ENCODE measurements at places on chromosomes 6 and 20.

DNA sequence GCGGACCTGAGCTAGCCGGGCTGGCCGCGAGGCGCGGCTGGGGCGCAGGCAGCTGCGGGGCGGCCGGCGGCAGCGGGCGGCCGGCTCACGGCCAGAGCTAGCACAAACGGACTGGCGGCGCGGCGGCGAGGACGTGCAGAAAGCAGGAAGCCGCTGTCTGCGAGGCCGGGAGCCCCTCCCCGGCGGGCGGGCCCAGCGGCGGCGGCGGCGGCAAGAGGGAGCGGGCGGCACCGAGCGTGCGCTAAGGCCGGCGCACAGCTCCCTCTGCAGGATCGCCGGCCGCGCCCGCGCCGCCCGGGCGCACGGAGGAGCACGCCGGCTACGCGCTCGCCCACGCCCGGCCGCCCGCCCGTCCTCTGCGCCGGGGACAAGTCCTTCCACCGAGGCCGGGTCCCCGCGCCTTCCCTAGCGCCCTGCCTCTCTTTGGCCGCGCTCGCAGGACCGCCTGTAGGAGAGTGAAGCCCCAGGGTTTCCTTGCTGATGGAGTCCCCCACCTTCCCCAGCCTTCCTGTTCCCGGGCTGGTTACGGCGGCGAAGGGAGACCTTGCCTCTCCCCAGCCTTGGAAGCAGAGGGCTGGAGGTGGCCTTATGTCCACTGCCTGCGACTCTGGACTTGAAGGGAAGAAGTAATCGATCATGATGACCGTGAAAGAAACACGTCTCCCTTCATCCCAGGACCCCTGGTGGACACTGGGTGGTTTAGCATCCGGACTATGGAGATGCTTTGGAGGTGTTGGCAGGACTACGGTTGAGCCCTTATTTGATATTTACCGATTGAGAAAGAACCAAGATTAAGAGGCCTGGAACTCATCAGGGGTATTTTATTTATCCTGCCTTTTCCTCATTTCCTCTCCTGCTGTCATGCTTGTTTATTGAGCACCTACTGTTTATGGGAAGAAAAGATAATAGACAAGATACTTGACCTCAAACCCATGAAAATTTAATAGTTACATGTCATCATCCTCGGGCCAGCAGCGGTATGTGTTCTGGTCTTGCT is at the start of gene PREP:
Gene PREP, minus strand, starts transcription at position 144 of the 997 bp plus-strand sequence. CDS start 191 bp downstream, outside the sequence.
- peak; percentile 95 for DNase-seq

GRCh38 chr6:43052842-43053544 is 658 bp downstream of the CUL7 start:
- DNase-seq: peak; percentile 64

- DNase-seq: no peak
Measured at GRCh38 chr20:62111148-62111547, 11.1 kb upstream of the LSM14B start.

GRCh38 chr6:28839443-28840120 is 84.2 kb downstream of the TRIM27 start:
- DNase-seq: no peak

GRCh38 chr20:42678895-42679294 is 510.8 kb downstream of the PTPRT start:
- peak; percentile 70 for DNase-seq

DNA sequence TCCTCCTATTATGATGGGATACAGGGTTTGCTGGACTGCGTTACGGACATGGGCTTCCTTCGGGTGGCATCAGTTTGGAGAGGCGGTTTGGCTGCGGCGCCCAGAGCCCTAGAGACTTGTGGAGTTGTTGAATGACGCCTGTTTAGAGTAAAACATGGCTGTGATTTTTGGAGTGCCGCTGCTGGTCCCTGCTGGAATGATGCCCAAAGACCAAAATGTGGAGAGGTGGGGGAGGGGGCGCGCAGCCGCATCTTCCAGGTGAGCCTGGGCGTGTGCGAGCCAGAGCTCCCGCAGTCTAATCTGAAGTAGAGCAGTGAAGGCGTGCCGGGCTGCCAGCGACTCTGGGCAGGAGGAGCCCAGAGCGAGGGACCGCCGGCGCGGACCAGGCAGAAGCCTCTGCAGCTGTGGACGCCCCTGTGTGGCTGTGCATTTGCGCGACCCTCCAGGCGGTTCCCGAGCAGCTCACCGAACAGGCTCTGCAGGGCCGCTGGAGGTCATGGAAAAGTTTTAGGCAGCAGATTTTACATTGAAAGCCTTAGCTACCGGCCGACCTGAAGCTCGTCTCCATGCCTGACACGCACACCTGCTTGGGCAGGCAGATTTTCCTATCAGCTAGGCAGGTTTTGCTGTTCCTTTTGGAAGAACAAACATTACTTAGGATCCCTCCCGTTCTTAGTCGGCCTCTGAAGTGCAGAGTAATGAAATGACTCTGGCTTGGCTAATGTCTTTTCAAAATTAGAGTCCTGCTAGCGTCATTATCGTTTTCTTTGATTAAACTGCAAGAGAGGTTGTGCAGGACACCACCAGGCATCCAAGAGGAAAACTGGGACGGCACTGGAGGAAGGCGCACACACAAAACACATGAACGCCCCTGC is 298.2 kb downstream of the PHACTR1 start:
- DNase-seq: no peak

DNA sequence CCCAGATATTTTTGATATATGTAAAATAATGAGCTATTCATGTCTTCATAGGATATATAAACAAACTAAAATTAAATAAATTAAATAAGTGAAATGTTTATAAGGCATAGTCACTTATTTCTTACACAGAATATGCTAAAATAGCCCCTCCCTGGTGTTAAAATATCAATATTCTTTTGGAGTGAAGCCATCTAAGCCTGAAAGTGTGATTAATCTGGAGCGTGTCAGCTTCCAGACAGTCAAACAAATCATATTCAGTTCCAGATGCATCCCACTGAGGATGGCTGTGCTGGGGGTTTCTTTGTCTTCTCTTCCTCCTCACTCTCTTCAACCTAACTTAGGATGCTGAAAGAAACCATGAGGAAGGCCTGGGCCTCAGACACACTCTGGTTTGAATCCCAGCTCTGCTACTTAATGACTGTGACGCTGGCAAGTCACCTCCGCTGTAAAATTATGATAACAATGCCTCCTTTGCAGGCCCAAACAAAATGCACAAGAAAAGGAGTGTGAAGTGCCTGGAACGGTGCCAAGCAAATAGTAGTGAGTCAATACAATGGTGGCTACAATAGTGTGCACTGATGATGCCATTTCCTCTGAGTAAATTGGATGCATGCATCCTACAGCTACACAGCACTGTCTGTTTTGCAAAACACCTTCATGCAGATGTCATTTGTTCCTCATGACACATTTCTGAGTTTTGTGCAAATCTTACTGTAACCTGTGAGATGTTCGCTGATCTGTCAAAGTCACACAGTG is 161.4 kb downstream of the FOXC1 start:
- DNase-seq: no peak
